ENCODE measurements at places on chromosomes 2 and 18. TPM values are rescaled to one million over a fixed set of nuclear protein-coding genes. Genes with fewer than 3 reads are reported as not detected.

DNA sequence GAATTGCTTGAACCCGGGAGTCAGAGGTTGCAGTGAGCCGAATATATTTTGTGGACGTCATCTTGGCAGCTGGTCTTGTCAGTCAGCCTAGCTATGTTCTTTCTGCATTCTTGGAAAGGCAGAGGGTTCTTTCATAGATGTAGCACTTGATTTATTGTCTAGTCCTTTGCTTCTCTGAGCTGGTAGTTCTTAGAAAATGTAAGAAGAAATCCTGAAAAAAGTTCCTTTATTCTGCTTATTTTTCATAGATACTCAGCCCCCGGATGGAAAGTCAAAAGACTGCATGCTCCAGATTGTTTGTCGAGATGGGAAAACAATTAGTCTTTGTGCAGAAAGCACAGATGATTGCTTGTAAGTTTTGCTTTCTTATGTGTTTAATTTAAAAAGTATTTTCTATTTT is 21.3 kb downstream of the PLEKHB2 start:
- no peak overlapping the region for H3K27ac ChIP-seq
- DNase-seq = no peak
- H3K36me3 ChIP-seq = peaks cover 75% of the 10 kb centered on the region
- H3K4me3 ChIP-seq = no peak overlapping the region
- H3K27me3 ChIP-seq = no peaks in the 10 kb centered on the region

CXCR4 gene
- total RNA-seq = 5.5 TPM

GRCh38 chr2:18821431-18821830 is 232.1 kb upstream of the NT5C1B start:
- no peak overlapping the region for H3K27ac ChIP-seq
- no peaks in the 10 kb centered on the region for H3K27me3 ChIP-seq
- H3K4me1 ChIP-seq = no peaks in the 10 kb centered on the region

DNA sequence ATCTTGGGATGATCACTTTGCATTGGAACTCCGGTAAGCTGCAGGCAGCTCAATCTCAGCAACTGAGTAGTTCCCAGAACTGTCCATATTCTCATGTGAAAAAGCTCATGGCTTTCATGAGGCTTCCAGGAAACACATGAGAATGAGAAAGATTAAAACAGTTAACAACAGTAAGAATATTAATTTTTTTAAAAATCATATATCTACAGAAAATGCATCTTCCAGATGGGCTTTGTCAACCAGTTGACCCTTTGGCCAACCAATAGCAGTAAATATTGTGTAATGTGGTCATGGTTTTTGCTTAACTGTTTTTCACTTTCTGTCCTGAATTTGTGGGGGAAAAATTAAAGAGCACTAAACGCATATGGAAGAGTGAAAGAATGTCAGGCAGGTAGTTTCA is 131.2 kb upstream of the CCDC195 start:
- no peaks in the 10 kb centered on the region for H3K27me3 ChIP-seq
- H3K27ac ChIP-seq = no peak overlapping the region
- DNase-seq = no peak
- H3K4me1 ChIP-seq = peaks cover 7% of the 10 kb centered on the region

TUBA4B gene
- not detected for total RNA-seq

RAD51AP2 gene
- not detected for total RNA-seq

TMEM17 gene
- 6.1 TPM for total RNA-seq

DTNA gene
- 3.0 TPM for total RNA-seq

ELOA2 gene
- not detected for total RNA-seq

DNA sequence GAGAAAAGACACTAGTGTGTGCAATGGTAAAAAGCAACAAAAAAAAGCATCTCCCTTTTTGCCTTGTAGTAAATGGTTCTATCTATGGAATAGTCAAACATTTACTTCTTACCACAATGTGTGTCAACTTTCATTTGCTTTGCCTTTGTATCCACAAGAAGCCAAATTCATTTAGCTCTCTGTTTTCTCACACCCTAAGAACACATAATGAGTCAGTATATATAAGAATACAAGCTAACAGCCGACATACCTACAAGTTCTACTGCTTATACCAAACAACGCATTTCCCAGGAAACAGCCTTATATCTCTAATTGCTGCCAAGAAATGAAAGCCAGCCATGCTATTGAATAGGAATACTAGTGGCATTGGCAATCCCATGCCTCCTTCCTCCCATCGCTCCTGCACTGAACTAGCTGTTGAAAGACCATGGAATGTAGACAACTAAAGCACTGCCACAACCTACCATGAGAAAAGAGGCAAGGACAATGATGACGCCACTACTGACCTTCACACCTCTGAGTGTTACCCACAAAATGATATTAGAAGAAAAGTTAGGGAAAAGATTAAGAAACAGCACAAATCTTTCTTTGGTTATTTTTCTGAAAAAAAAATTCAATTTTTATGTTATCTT is 243.9 kb downstream of the GCA start:
- no peak overlapping the region for H3K4me3 ChIP-seq
- H3K27ac ChIP-seq = no peak overlapping the region
- no peaks in the 10 kb centered on the region for H3K27me3 ChIP-seq
- no peaks in the 10 kb centered on the region for H3K4me1 ChIP-seq

DNA sequence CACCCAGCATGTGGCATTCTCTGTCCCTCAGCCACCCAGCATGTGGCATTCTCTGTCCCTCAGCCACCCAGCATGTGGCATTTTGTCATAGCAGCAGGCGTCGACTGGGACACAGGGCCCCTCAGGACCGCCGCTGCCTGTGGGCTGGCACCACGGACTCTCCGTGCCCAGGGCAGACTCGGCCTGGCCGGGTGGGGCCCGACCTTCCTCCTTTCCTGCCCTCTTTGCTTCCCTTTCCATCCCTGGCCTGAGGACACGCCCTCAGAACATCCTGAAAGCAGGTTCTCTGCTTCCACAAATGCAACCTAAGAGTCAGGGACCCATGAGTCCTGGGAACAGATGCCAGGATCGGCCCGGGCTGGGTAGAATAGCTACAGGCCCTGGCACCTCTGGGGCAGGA is 291.4 kb upstream of the SALL3 start:
- peaks cover 7% of the 10 kb centered on the region for H3K27me3 ChIP-seq
- no peak overlapping the region for H3K27ac ChIP-seq
- no peak overlapping the region for H3K4me3 ChIP-seq
- peak; percentile 58 for DNase-seq
- H3K4me1 ChIP-seq = no peaks in the 10 kb centered on the region
- H3K36me3 ChIP-seq = no peaks in the 10 kb centered on the region

DNA sequence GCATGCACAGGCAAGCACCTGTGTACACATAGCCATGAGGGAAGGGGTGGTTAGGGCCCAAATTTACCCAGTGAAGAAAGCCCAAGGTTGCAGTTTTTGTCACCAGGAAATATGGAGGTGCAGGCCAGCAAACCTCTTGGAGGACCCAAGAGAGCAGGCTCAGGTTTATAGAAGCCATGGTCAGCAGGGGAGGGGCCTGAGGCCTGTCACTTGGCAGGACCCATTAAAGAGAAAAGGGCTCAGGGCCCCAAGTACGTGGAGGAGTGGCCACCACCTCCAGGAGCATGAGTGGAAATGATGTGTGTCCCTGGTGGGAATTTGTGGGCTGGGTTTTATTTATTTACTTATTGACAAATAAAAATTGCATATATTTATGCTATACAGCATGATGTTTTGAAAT is 192.9 kb downstream of the HAUS1 start:
- no peak overlapping the region for H3K4me3 ChIP-seq
- no peak overlapping the region for H3K27ac ChIP-seq
- no peak for DNase-seq
- peaks cover 5% of the 10 kb centered on the region for H3K4me1 ChIP-seq
- H3K36me3 ChIP-seq = no peaks in the 10 kb centered on the region
- H3K27me3 ChIP-seq = no peaks in the 10 kb centered on the region

STON1 gene
- total RNA-seq = 11.2 TPM

DNA sequence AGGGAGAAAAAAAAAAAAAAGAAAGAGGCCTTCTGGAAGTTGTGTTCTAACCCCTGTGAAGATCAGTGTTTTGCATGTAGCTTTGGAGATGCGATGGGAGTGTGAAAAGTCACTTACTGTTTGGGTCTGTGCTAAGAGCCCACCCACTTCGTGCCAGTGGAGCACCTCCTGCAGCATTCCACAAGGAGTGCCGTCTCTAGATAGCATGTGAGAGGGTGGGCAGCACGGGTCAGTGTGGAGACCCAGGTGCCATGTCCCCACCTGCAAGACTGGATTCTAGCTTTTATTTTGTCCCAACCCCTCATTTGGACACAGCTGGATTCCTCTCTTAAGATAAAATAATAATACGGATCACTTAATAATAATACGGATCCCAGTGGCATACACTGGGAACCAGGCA is 12.5 kb upstream of the TMEM185B start:
- H3K27ac ChIP-seq = no peak overlapping the region
- no peak overlapping the region for H3K4me3 ChIP-seq
- no peaks in the 10 kb centered on the region for H3K36me3 ChIP-seq

FN1 gene
- total RNA-seq = 56.3 TPM

GRCh38 chr2:242027676-242028450 is 158.3 kb downstream of the RTP5 start:
- no peaks in the 10 kb centered on the region for H3K4me1 ChIP-seq
- DNase-seq = no peak
- H3K4me3 ChIP-seq = no peak overlapping the region
- no peaks in the 10 kb centered on the region for H3K36me3 ChIP-seq

- H3K4me1 ChIP-seq = peaks cover 33% of the 10 kb centered on the region
- H3K36me3 ChIP-seq = no peaks in the 10 kb centered on the region
- DNase-seq = no peak
- peak overlapping the region; percentile 22 for H3K27ac ChIP-seq
- H3K4me3 ChIP-seq = no peak overlapping the region
- no peaks in the 10 kb centered on the region for H3K27me3 ChIP-seq
These were observed 114.7 kb upstream of the STON1 start for GRCh38 chr2:48414980-48415835.

- H3K27me3 ChIP-seq = no peaks in the 10 kb centered on the region
These were observed 56.1 kb downstream of the MSH2 start for GRCh38 chr2:47459021-47459420.

GRCh38 chr2:241645056-241645914 is 7.8 kb downstream of the ATG4B start:
- H3K27ac ChIP-seq = no peak overlapping the region
- no peak overlapping the region for H3K4me3 ChIP-seq
- H3K36me3 ChIP-seq = no peaks in the 10 kb centered on the region
- no peak for DNase-seq
- no peaks in the 10 kb centered on the region for H3K27me3 ChIP-seq

DNA sequence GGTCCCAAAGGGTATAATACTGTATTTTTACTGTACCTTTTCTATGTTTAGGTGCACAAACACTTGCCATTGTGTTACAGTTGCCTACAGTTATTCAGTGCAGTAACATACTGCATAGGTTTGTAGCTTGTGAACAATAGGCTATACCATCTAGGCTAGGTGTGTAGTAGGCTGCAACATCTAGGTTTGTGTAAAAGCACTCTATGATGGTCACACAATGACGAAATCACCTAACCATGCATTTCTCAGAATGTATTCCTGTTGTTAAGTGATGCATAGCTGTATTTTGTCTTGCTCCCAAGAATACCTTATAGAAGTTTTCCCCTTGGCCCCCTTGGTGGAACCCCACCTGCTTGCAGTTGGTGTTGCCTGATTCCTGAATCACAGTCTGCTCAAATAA is 29.3 kb upstream of the AGFG1 start:
- H3K36me3 ChIP-seq = no peaks in the 10 kb centered on the region
- no peak overlapping the region for H3K27ac ChIP-seq

CFC1 gene
- not detected for total RNA-seq

DNA sequence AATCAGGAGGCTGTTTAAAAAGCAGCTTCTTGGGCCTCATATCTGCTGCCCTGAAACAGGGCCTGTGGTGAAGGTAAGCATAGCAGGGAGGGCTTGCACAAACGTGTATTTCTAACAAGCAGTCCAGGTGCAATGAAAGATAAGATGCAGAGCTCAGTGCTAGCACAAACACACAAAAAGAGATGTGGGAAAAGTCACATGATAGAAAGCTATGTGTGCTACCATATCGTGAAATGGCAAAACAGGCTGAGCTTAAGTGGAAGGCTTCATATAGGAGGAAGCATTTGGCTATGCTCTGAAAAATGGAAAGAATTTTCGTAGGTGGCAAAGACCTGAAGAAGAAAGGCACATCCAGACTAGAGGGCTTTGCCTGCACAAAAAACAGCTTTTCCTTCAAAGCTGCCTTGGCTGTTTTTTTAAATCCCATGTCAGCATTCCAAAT is 10.2 kb downstream of the RSAD2 start:
- H3K4me1 ChIP-seq = peaks cover 10% of the 10 kb centered on the region
- H3K27ac ChIP-seq = no peak overlapping the region
- H3K36me3 ChIP-seq = no peaks in the 10 kb centered on the region
- no peak for DNase-seq

All from suprapubic skin (tissue), 4 donors.